Stimulated activated CD8-positive, alpha-beta memory T cell treated with anti-CD3 and anti-CD28 coated beads, Interleukin-7, amount 100 ng/mL, for 1 hour (primary cell): ENCODE measurements at places on chromosomes 2 and 18.

- no peak for DNase-seq
Measured at GRCh38 chr2:3665886-3666612, 8.0 kb downstream of the ALLC start.

- no peak for DNase-seq
Measured at GRCh38 chr2:191869178-191869577, 22.3 kb upstream of the CAVIN2 start.

- no peak for DNase-seq
Measured at GRCh38 chr18:55998801-55999385, 410.9 kb upstream of the TCF4 start.

GRCh38 chr2:62478093-62478580 is 27.9 kb downstream of the TMEM17 start:
- no peak for DNase-seq

DNA sequence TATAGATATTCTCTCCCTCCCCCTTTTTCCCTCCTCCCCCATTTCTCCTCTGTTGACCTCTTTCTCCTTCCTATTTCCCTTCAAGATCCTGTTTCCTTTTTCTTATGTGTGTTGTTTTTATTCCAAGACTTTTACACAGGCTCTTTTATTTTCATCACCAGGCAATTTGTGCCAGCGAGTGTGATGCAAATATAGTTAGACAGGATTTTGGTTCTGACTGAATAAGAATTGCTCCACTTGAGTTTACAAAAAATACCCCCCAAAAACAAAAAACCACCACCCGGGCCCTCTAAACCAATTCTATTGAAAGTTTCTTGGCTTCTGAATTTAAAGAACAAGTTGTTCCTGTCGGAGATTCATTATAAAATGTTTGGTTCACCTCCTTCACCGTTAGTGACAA is 50.9 kb upstream of the MAPK4 start:
- no peak for DNase-seq

DNA sequence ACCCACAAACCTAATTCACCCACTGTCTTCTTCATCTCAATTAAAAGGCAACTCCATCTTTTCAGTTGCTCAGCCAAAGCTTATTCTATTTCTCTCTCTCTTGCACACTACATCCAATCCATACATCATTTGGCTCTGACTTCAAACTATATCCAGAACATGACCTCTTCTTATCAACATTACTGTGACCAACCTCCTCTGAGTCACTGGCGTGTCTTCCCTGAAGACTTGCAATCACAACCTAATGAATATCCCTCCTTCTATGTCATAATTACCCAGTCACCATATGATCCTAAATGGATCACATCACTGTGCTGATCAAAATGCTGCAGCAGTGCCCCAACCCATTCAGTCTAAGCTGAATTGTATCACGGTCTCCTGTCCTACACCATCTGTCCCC is 22.6 kb upstream of the SULT1C3 start:
- DNase-seq = no peak

DNA sequence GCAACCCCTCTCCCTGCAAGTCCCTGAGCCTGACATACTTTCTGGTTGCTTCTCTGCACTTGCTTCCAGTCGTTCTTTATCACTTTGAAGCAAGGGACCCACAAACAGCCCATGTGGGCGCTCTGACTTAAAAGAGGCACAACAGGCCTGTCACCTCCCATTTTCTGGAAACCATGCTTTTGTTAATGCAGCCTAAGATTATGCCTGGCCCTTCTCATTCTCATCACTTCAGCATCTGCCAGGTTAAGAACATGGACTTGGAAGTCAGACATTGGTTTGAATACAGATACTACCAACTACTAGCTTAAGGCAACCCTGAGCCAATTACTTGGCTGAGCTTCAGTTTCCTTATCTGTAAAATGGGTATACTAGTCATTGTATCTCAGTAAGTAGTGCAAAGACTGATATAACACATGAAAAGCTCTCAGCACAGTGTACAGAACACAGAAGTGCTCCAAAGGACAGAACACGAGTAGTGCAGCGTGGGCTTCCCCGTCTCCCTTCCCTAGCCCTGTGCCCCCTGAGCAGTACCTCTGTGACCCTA is 141.4 kb downstream of the TNS1 start:
- DNase-seq = no peak

DNA sequence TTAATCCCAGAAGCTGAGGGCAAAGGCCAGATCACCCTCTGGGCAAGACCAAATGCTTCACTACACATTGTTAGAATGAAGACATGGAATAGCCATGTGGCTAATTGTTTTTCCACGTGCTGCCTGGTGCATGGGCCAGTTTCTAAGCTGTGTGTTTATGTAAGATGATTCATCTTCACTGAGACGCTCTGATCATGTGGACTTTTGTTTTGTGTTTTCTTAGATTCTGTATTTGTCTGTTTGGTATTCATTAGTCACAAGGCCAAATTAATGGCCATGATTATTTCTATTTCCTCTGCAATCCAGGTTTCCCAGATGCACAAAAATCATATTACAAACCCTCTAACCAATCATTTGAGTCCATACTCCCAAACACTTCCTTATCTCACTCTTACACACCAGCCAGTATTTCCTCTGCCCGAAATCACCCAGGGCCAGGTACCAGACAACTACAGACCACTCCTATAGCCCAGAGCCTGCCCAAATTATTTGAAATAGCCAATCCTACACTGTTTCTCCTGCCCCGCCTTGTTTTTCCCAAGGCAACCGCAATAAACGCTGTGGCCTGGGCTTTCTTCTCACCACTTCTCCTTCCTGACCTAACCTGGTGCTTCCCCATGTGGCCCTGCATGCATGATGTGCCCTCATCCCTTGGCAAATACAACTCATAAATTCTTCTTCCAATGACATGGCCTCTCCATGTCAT is 94.2 kb upstream of the SP3 start:
- no peak for DNase-seq

DNA sequence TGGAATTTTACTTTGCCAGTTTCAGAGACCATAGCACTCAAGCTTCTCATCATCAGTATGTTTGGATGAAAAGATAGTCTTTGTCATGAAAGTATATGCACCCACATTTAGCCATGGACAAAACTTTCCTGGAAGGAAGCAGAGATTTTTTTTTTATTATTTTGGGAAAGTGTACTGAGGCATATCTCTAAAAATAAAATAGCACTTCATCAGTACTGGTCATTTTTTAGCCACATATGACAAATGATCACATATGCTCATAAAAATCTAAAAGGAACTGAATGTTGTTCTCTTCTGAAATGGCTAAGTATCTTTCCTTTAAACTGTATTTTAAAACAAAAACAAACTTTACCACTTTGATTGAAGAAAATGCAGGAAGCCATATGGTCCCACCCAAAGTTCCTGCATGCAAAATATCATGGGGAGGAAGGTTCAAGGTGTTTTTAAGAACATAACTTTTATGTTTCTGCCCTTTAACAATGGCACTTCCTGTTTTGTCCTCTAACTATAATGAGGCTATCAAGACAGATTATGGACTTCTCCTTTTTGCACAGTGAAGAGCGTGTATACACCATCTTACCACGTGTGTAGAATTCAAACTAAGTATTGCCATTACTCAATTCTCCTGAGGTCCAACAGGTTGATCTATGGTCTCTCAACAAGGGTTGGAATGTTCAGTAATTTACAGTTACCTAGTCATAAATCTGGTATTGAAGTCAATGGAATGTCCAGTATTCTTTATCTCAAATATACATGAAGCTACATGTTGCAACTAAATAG is 77.1 kb upstream of the SLC39A10 start:
- DNase-seq = no peak

DNA sequence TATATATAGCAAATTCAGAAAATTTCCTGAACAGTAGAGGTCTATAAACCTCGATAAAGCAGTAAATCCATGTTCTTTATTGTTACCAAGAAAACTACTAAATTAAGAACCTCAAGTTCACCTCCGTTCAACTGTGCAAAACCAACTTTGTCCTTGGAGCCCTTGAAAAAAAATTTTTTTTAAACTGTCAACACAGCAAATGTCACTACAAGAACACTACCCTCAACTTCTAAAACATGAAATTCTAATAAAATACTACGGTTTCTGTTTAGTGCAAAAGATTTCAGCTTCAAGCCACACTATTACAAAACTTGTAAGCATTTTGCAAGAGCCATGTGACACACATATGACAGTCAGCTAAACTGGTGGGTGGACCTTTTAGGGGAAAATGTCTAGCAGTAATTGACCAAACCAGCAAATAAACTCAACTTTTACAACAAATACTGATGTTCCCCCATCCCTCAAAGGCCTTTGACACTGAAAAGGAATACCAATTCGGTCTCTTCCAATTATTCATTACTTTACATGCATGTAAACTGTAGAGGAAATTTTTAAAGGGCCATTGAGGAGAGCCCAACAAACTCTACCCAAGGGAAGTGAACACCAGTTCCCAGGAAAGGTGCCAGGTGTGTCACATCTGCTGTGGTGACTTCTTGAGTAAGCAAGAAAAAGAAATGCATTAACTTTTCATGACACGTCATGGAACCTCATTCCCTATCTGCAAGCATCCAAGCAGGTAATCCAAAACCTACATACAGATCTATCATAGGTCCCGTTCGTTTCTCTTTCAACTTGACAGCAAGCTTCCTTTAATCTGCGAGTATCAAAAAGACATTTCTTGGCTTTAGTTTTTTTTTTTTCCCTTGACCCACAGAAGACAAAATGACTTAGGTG is 1.4 kb downstream of the RAB1A start:
- DNase-seq = no peak

DNA sequence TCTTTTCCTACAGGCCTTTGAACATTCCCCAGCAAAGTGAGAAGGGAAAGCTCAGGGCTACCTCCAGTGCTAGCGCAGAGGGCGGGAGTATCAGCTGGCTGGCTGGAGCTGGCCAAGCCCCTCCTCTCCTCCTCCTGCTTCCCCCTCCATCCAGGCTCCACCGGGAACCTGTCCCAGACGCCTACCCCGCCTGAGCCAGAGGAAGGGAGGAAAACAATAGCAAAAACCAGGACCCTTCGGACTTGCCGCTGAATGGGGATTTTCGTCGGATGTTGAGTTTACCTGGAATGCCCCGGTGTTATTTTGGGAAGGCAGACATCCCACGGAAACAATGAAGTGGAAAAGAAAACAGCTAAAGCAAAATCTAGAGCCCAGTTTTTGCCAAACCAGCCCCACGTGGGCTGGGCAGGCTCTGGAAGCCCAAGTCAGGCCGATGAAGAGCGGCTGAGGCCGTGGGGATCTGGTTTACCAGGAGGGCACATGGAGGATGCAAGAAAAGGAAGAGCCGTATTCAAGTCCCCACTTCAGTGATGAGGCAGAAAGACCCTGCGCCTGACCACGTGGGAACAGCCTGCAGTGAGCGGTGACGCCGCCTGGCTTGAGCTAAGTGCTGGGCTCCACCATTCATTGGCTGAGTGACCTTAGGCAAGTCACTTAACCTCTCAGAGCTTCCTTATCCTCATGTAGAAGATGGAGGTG is 100.4 kb upstream of the LCLAT1 start:
- no peak for DNase-seq

DNA sequence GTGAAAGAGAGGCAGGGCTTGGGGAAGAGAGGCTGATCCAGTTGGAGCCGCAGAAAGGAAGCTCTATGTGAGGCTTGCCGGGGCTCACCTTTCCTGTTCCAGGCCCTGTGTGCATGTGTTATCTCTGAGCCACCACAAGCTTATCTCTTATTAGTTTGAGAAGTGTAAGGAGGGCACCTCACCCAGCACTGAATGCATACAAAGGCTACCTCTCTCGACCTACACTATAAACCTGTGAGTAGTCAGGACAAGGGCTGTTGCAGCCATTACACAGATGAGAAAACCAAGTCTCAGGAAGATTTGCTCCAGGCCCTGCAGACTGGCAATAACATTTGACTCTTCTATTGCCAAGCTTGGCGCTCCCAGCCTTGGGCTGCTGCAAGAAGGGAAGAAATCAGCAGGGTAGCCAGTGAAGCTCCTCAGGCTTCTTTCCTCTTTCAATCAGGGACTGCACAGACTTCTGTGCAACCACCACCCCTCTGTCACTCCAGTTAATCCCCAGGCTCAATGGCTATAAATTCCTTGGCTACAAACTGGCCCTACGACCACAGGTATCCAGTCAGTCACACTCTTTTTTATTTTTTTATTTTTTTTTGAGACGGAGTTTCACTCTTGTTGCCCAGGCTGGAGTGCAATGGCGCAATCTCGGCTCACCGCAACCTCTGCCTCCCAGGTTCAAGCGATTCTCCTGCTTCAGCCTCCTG is 73.8 kb downstream of the CLHC1 start:
- DNase-seq = no peak

- DNase-seq = no peak
Measured at GRCh38 chr18:25759111-25759510, 331.3 kb downstream of the SS18 start.

GRCh38 chr2:172588931-172589330 is 33.0 kb downstream of the PDK1 start:
- DNase-seq = no peak

- no peak for DNase-seq
Measured at GRCh38 chr2:242054881-242055801, 185.6 kb downstream of the RTP5 start.

GRCh38 chr2:224574423-224575084 is 10.6 kb downstream of the CUL3 start:
- no peak for DNase-seq

DNA sequence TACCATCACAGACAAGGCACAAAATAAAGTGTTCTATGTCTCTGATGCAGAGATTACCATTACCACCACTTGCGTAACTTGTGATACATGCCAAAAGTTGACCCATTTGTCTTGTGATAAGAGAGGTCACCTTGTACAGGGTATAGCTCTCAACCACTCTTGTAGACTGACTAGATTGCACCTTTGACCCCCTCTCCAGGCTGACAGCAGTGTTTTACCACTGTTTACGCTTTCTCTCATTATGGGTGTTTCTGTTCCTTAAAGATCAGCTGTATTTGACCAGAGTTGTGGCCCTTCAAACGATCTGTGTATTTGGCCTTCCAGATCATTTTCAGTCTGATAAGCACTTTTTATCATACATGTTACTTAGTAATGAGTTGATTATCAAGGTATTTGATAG is 215.7 kb upstream of the HNMT start:
- DNase-seq = no peak

GRCh38 chr2:76958749-76959148 is 563.4 kb downstream of the LRRTM4 start:
- DNase-seq = no peak

- DNase-seq = no peak
Measured at GRCh38 chr18:54222922-54223567, 1.4 kb downstream of the MBD2 start.

- DNase-seq = no peak
Measured at GRCh38 chr2:105442721-105443120, 43.9 kb upstream of the FHL2 start.

GRCh38 chr2:10527585-10527984 is 79.5 kb upstream of the ODC1 start:
- DNase-seq = no peak

GRCh38 chr2:4221434-4221833 is 518.1 kb downstream of the DCDC2C start:
- no peak for DNase-seq
